ENCODE measurements at places on chromosomes 12 and 14.

GRCh38 chr14:77918448-77918847, 118.5 kb downstream of the ADCK1 start:
- DNase-seq = no peak

DNA sequence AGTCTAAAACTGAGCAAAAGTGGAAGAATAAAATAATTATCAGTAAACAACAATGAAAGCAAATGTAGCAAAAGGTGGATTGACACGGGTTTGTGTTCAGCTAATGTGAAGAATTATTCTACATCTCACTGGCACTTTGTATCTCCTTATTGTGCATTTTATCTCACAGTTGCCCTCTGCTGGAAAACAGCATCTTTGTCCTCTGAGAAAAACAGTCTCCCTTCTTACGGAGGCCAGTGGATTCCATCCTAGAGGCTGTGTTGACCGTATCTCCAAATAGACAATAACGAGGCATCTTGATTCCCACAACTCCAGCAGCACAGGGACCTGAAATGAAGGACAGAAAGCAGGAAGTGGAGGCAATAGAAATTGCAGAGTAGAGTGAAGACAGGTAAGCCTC, 51.3 kb upstream of the PLBD1 start:
- no peak for DNase-seq

DNA sequence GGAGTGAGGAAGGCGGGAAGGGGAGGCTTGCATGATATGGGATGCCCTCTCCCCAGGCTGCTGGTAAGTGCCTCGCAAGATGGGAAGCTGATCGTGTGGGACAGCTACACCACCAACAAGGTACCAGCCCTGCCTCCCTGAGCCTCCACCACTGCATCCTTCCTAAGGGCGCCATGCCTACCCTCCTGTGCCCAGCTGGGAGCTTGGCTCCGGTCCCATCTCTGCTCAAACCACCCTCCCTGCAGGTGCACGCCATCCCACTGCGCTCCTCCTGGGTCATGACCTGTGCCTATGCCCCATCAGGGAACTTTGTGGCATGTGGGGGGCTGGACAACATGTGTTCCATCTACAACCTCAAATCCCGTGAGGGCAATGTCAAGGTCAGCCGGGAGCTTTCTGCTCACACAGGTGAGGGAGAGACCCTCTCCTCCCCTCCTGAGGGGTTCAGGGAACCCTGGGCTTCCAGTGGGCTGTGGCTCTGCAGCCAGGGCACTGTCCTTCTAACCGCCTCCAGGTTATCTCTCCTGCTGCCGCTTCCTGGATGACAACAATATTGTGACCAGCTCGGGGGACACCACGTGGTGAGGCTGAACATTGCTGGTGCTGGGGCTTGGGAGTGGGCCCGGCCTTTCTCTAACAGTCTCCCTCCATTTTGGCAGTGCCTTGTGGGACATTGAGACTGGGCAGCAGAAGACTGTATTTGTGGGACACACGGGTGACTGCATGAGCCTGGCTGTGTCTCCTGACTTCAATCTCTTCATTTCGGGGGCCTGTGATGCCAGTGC, 2.6 kb downstream of the GNB3 start:
- no peak for DNase-seq

DNA sequence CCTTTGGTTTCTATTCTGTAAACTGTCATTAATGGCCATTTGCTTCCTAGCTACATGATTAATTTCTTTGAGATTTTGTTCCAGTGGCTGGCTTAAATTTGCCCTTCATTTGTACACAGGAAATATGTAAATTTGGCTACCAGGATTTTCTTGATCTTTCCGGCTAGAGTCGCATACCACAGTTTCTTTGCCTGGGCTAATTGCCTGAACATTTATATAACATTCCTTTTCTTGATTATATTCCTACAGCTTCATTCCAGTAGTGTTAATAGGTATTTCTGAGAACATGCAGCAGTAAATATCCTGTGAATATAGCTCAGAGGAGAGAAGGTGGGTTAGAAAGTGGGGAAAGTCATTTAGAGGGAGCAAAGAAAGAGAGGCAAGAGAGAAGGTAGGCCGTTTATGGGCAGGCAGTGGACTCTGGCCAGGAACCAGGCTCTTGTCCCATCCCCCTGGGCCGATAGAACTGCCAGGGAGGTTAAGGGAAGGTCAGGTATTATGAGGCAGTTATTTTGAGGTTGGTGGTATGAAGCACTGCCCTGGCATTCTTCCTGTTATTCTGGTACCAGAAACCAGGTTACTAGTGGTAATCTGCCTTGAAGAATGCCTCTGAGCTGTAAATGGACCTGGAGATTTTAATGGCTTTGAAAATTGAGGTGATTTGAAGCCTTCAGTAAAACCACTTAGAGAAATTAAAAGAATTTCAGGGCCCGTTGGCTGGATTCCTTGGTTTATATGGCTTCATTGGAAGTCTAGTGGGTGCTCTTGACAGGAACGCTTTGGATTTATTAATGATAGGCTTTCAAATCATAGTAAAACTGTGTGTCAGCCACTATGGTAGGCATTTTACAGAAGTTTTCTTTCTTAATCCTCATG, 4.4 kb downstream of the RNF10 start:
- DNase-seq = no peak

GRCh38 chr14:99936056-99936455, 129.2 kb upstream of the EVL start:
- DNase-seq = no peak

DNA sequence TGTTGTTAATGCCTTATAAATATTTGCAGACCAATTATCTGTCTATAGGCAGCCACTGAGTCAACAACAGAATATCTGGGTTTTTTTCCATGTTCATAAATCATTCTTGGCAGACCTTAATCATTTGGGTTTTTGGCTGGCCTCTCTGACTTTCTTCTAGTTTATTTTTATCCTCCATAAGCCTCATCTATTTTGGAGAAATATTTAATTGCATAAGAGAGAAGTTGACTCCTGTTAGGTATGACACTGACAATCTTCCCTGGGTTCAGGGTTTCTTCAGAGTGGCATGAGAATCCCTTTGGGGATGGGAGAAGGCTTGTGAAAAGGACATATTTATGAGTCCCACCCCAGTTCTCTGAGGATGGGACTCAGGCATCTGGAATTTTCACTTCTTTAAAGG, 299.8 kb downstream of the NRXN3 start:
- DNase-seq = no peak

GRCh38 chr14:21023174-21023573, 1.7 kb downstream of the NDRG2 start:
- DNase-seq = no peak

- no peak for DNase-seq
Measured at GRCh38 chr12:13156277-13156676, 40.2 kb upstream of the EMP1 start.

- DNase-seq = peak; percentile 30
Measured at GRCh38 chr12:117148642-117149041, 41.6 kb downstream of the FBXO21 start.

- no peak for DNase-seq
Measured at GRCh38 chr14:61517911-61518384, 177.4 kb upstream of the HIF1A start.

- no peak for DNase-seq
Measured at GRCh38 chr14:69044965-69045555, 66.0 kb upstream of the ACTN1 start.

DNA sequence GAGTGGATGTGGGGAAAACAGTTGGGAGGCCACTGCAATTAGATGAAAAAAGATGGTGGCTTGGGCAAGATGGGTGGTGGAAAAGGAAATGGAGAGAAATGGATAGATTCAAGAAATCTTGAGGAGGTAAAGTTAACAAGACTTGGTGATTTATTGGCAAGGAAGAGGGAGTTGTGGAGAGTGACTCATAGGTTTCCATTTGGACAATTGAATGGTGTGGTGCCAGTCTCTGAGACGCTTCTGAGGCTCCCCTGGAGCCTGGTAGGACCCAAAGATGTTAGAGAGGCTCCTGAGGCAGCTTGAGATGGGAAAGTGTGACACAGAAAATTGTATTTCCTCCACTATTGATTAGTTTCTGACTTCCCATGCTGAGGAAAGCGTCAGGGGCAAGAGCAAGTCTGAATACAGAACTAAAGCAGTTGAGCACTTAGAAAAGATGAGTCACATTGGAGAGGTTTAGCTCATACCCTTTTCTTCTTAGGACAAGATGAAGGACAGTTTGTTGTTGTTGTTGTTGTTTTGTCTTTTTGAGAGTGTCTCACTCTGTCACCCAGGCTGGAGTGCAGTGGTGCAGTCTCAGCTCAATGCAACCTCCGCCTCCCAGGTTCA, 4.5 kb downstream of the PRPF40B start:
- no peak for DNase-seq

DNA sequence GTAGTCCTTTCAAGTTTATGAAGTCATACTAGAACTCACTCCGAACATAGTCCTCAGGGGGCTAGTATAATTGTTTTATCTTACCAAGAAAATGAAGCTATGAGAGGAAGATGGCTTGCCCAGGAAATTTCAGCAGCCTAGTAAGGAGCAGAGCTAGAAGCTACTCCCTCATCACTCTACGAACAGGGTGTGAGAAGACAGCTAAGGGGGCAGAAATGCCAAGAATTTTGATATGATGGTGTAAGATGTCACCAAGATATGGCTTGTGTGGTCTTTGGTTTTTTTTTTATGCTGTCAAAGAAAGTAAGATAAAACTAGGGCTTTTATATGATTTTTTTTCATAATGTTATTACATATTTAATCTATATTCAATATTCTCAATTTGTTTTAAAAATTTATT, 47.6 kb downstream of the PRICKLE1 start:
- no peak for DNase-seq

All from stimulated activated CD8-positive, alpha-beta memory T cell treated with anti-CD3 and anti-CD28 coated beads, Interleukin-2, amount 100 ng/mL, for 48 hours (primary cell).